Activated T-cell treated with anti-CD3 and anti-CD28 coated beads, Interleukin-2, amount 50 U/mL, for 48 hours (primary cell): ENCODE measurements at places on chromosomes 3 and 15.

DNA sequence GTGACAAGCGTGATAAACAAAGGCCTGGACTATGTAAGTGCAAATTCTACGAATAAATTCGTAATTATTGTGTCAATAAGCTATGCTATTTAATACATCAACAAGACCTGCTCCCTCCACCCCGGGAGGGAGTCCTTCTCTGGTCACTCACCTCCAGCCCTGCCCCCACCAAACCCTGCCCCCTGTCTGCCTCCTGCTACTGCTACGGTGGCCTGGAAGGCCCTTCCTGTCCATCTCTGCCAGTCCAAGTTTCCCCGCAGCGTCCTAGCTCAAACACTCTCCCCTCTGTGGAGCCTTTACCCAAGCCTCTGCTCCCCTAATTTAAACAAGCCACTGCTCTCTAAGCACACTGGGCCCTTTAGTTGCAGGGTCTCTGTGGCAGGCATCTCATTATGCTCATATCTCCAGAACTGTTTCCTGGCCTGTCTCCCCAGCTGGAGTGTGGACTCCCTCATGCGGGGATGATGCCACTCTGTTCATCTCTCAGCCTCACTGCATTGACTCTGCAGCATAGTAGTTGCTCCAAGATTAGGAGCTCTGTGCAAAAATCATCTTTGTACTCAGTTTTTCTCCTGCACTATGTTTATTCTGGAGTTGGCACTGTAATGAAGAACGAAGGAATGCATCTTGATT, 241.2 kb downstream of the NTRK3 start:
- DNase-seq: no peak

GRCh38 chr15:52495125-52495524, 33.6 kb downstream of the MYO5A start:
- DNase-seq: no peak

DNA sequence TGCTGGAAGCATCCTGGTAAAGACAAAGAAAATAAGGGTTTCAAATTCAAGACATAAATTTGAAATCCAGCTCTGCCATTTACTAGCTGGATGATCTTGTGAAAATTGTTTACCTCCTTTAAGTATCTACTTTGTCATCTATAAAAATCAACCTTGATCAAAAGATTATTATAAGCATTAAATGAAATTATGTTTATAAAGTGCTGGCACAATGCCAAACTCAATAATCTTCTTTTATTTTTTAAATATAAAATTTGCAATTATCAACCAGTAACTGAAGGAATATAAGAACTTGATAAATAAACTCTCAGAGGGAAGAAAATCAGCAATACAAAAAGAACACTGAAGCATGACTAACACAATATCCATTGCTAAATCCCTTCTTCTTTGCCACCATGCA, 25.8 kb downstream of the C3orf33 start:
- DNase-seq: no peak

DNA sequence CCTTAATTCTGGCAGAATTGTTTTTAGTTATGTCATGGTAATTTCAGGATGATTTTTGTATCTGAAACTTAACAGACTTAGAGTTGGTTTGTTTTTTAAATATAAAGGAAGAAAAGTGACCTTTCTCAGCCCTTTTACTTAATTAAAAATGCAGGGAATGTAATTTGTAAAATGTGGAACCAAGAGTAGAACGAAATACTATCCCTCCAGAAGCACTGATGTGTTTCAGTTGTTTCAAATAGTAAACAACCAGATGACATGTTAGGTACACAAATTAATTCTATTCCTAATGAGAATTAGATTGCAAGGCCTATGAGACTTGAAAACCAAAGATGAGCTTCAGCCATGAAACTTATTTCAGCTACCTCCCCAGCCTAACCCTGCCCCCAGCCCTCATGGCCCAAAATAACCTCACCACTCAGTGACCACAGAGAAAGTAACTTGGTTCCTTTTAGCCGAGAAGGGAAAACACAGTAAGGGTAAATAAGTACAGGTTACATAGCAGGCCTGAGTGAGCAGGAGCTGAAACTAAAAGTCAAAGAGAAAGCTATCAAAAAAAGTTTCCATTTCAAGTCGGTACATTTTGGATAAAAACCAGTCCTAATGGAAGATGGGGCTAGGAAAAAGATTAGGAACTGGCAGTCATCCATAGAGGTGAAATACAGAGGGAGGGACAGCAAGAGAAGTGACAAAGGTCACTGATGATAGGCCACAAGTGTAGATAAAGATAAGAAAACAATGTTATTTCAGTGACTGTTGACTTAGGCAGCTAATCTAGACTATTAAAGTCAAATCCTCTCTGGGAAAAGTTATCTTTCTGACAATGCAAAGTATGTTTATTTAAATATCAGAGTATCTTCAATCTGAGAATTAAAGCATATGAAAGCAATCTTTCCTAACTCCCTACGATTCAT, 23.2 kb downstream of the SENP8 start:
- no peak for DNase-seq

DNA sequence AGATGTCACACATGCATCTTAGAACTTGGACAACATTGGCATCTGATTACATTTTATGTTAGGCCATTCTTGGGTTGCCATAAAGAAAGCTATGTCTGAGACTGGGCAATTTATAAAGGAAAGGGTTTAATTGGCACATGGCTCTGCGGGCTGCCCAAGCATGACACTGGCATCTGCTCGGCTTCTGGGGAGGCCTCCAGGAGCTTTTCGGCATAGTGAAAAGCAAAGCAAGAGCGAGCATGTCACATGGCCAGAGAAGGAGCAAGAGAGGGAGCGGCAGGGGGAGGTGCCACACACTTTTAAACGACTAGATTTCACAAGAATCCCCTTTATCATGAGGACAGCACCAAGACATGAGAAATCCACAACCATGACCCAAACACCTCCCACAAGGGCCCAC, 11.3 kb downstream of the RYR3 start:
- DNase-seq: no peak

DNA sequence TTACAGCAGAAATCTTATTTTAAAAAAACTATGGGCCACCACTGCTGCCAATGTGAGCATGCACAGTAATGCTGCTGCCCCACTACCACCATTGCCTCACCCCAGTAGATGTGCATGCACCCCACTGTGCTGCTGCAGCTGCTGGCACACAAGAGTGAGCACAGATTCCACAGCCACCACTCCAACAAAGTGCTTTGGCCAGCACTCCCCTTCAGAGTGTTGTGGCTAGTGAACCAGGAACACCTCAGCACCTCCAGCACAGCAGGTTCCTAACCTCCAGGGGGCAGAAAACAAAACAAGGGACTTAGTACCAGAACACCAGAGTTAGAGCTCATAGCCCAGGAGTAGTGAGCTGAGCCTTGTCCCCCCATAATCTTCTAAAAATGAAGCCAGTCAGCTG, 629.6 kb downstream of the PYDC2 start:
- DNase-seq: no peak

DNA sequence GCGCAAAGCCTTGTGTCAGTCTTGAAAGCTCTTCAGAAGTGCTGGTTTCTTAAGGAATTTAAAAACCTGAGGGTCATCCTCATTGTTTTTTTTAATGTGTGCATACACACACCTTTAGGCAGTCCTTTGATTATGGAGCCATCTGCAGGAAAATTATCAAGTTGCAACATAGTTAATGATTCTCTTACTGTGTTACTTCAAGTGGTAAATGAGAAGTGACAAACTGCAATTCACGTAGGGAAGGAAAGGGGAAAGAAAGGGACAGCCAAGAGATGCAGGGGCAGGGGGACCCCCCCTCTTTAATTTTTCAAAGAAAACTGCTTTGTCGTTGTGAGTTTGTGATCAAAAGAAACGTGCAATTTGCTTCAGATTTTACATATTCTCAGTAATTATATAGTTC, 162.4 kb upstream of the CGNL1 start:
- DNase-seq: no peak

DNA sequence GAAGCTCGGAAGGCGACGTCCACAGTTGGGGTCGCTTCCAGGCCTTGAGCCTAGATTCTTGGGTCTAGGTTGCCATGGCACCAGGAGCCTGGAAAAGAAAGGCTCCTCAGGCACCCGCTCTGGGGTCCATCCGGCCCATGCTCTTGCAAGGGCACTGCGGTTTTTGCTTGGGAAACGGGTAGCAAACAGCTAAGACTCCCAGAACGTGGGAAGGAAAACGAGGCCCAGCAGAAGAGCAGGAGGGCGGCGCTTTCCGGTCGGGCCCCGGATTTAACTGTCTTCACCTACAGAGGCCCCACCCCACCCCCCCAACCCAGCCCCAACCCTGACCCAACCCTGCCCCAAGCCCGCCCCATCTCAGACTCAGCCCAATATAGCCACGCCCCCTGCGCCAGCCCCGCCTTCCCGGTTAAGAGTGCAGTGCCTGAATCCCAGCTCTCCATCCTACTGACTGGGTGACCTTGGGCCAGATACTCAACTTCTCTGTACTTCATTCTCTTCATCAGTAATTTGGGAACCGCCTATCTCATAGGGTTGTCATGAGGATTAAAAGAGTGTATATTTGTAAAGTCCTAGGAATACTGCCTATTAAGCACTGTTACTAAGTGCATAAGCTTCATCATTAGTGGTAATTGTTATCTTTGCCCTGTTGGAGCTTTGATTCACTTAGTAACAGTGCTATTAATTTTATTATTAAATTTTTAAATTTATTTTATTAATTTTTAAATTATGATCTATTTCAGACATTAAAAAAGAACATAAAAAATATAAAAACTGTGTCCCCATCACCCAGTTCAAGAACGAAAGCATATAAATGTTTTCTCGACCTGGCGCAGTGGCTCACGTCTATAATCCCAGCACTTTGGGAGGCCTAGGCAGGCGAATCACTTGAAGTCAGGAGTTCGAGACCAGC, 28.4 kb upstream of the SMAD6 start:
- no peak for DNase-seq

GRCh38 chr15:79736435-79737000, 160.3 kb downstream of the MTHFS start:
- no peak for DNase-seq

DNA sequence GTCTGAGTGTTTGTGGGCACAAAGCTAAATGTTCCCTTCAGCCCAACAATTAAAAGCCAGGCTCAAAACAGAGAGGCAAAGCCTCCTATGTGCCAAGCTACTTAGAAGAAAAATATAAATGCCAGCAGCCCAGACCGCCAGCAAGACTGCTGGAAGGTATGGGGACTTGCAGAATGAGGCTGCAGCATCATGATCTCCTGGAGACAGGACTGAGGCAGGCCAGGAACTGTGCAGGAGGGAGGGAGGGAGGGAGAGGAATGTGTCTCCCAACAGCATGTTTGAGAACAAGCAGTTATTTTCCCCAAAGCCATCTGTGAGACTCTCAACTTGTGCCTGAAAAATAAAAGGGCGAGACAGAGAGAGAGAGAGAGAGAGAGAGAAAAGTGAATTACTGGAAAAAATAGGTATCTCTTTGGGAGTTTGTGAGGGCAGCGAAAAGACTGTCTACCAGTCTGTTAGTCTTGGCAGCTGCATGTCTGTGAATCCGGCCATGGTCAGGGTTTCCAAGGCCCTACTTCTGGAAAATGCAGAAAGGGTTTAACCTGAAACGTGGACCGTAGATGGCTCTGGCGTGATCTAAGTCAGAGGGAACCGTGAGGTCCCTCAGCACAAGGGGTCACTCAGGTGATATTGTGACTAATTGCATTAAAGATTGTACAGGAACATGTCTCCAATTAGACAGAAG, 139.7 kb upstream of the COL8A1 start:
- DNase-seq: no peak

- DNase-seq: peak; percentile 44
Measured at GRCh38 chr3:45693941-45694521, 4.8 kb downstream of the SACM1L start.

DNA sequence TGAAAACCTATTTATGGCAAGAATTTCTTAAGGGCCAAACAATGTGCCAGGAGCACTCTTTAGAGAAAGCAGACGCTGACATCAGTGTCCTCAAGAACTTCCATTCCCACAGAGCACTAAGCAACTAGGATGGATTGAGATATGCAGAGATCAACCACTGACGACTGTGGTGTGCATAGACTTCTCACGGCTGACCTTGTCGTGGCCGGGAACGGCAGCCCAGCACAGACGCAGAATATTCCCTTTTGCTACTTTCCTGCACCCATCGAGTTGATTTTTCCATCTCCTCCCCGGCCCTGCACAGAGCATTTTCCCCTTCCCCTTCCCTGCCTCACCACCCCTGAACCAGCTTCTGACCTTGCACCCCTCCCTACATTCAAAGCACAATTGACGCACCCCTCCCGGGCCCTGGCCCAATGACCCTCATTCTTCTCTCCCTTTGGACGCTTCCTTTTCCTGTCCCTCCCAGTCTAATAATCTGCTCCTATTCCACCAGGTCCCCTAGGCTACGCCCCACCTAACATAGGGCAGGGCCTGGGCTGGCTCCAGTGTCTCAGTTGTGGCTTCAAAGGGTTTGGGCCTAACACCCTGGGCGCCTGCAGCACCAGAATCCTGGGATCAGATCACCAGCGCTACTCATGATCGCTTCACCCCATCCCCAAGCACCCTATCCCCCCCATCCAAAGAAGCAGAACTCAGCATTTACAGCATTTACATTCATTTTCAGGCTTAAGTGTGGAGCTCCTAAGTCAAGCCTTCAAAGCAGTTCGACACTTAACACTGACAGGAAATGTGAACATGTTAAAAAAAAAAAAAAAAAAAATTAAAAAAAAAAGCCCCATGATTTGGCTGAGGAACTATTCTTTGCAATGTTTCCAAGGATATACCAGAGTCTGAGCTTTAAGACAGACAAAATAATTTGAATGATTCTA, 151.2 kb downstream of the FOXP1 start:
- peak; percentile 35 for DNase-seq

GRCh38 chr15:41564286-41564959, 5.4 kb downstream of the TYRO3 start:
- DNase-seq: no peak

DNA sequence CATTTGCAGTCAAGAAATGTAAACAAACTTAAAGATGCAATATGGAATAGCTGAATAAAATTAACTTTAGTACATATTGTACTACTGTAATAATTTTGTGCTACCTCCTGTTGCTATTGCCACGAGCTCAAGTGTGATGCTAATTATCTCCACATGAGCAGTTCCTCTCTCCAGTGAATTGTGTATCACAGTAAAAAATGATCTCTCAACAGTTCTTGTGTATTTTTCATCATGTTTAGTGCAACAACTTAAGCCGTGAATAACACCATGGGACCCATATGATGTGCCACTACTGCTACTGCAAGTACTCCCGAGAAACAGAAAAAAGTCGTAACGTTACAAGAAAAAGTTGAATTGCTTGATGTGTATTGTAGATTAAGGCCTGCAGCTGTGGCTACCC, 12.4 kb downstream of the RIOX2 start:
- no peak for DNase-seq

GRCh38 chr3:44890258-44890657, 15.8 kb downstream of the TGM4 start:
- DNase-seq: no peak

GRCh38 chr3:14879211-14879874, 60.6 kb downstream of the FGD5 start:
- no peak for DNase-seq
